ENCODE measurements at places on chromosomes 11 and 22.

DNA sequence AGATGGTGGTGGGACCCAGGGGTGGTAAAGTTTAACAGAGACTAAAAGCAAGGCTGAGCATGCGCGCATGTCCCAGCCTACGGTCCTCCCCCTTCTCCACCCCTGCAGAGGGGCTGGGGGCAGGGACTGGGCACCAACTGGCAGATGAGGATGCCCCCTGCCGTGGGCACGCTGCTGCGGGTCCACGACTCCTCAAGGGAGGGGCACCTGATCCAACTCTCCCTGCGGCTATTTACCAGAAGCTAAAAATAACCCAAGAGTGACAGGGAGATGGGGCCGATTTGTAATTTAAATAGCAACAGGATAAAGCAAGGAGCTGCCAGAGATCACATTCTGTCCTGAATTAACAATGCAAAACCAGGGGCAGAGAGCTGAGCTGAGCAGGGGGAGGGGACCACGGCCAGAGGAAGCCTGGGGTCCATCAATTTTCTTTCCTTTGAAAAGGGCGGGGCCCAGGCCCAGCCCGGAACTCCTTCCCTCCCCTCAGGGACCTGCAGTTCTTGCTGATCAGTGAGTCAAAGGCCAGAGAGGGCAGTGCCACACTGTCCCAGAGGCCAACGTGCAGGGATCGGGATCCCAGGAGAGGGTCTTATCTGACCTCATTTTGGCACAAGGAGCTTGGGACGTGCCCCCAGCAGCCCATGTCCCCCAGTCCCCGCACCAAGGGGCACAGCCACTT, 8.1 kb upstream of the DGKZ start:
- no peak for DNase-seq

DNA sequence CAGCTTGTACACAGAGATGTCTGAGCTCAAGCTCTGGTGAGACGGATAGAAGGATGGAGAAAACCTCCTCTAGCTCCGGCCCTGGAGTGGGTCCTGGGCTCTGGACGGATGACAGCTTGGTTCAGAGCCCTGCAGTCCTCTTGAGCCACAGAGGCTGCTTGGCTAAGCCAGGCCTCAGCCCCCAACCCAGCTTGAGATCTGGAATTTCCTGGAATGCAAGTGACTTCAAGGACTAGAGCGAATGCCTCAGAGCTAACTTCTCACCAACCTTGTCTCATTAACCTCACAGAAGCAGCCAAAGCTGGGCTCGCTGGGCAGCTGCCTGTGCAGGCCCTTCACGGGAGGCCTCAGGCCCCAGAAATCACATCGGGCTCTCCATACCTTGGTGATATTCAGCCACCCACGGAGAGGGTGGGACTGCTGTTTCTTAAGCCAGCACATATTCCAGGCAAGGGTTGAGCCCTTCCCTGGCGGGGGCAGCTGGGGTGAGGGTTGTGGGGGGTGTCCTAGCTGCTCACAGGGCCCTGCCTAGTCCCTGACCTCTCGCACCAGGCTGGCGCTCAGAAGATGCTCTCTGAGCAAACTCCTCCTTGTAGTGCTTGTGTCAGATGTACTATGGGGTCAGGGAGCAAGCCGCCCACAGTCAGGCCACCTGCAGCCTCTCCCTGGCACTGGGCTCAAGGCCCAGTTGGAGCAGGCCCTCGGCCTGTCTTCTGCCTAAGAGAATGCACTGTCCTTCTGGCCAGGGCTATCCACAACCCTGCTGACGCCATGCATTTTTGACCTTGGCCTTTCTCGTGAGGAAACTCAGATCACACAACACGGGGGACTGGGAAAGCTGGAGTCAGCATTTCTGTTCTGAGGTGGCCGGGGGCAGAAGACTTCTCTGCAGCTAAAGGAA, 73.6 kb upstream of the TTLL12 start:
- no peak for DNase-seq

DNA sequence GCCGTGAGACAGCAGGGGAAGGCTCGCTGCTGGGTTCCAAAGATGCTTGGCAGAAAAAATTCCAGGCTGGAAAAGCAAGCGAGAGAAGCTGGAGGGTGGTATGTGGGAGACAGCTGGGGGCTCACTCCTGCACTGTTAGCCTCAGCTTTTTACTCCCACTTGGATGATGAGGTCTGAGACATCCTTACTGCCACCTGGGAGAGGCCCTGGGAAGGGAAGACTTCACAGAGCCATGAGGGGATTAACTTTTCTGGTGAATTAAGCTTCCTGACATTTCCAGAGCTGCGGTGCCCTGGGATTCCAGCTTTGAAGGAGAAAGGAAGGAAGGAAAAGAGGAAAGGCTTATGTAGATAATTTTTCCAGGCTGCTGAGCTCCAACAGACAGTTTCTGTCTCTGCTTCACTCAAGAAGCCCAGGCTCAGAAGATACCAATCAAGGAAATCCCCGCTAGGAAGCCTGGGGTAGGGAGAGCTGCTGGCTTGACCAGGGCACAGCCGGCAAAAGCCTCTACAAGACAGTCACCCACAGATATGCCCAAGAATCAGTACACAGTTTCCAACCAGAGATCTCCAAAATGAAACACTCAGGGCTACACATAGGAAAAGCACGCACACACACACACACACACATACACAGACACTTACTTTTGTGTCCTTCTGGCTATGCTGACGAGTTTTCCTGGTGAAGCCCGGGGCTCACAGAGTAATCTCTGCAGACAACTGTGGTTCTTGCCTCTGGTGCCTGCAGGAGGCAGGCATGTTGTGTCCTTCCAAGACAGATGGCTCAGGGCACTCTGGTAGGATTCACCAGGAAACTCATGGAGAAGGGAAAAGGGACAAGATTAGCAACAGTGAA, 907 bp downstream of the MCHR1 start:
- no peak for DNase-seq

DNA sequence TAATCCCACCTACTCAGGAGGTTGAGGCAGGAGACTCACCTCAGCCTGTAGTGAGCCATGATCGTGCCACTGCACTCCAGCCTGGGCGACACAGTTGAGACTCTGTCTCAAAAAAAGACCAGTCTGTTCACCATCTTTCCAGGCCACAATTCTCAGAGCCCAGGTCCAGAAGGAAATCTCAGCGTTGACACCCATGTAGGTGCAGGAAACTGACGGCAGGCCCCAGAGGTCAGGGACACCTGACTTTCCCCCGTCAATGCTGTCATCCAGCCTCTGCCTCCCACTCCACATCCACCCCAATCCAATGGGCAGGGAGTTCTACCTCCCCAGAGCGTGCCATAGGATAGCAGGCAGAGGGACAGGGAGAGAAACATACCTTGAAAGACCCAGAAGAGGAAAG, 5.9 kb upstream of the GRK2 start:
- no peak for DNase-seq

GRCh38 chr22:20442485-20443284, 5.1 kb upstream of the SCARF2 start:
- no peak for DNase-seq

DNA sequence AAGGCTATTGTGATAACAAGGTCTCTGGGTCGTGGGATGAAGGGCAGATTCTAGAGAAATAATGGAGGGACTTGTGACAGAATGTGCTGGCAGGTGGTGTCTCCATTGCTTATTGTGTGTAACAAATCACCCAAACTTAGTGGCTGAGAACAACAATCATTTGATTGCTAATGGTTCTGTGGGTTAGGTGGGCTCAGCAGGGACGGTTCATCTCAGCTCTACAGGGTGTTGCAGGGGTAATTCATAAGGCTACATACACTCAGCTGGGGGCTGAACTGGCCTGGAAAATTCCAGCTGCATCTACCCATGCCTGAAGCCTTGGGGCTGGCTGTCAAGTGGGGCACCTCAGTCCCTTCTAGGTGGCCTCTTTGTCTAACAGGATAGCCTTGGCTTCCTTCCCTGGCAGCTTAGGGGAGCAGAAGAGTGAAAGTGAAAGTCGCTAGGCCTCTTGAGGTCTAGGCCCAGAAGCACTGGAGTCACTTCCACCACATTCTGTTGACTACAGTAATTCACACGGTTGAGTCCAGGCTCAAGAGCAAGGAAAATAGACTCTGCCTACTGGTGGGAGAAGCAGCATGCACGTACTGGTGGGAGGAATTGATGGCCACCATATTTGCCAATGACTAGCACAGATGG, 308.9 kb downstream of the MN1 start:
- DNase-seq = no peak

DNA sequence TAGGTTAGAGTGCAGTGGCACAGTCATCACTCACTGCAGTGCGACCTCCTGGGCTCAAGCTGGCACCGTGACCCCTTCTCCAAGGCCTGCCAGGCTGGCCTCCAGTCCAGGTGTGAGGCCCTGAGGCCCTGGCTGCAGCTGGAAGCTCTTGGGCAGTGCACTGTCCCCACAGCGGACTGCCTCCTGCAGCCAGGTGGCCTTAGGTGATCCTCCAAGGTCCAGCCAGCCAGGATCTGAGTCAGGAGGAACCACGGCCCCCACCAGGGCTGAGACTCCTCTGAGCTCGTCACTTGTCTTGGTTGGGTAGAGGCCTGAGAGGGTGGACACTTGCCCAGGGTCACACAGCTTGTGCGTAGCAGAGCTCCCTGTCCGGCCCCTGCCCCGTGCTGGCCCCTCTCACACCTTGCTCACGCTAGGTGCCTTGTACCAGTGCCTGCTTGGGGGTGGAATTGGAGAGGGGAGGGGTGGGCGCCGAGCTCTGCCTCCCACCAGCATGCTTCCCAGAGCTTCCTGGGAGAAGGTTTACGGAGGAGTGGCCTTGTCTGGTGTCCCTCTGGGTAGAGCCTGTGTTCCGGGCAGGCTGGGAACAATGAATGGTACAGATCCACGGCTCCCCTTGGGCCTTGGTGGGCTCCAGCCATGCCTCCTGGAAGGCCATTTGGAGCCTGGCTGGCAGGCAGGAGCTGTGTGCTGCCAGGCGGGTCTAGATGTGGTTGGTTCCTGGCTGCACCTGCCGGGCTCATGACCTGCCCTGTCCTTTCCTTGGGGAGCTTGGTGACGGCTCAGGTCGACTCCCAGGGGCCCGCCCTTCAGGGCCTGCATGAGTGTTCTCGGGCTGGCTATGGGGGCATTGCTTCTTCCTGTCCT, 20.6 kb downstream of the KCNQ1 start:
- no peak for DNase-seq

DNA sequence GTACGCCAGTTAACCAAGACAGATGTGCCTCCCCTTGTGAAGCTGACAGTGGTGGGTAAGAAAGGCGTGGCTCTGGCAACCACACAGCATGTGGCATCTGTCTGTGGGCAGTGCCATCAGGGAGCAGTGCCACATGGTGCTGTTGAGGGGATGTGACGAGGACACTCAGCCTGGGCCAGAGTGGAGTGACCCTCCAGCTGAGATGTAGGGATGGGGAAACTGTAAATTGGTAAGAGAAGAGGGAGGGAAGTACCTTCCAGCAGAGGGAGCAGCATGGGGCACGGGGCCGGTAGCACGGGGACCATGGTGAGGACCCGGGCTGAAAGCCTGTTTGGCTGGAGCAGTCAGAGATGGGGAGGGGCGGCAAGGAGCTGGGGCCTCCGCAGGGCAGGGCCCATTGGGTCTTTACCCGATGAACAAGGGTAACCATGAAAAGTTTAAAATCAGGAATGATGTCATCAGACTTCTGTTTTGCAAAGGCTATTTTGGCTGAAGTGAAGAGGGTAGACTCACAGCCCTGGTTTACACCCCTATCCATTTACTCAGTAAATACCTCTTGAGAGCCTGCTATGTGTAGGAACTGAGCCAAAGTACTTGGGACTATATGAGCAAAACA, 10.4 kb downstream of the TMPRSS6 start:
- DNase-seq = no peak

DNA sequence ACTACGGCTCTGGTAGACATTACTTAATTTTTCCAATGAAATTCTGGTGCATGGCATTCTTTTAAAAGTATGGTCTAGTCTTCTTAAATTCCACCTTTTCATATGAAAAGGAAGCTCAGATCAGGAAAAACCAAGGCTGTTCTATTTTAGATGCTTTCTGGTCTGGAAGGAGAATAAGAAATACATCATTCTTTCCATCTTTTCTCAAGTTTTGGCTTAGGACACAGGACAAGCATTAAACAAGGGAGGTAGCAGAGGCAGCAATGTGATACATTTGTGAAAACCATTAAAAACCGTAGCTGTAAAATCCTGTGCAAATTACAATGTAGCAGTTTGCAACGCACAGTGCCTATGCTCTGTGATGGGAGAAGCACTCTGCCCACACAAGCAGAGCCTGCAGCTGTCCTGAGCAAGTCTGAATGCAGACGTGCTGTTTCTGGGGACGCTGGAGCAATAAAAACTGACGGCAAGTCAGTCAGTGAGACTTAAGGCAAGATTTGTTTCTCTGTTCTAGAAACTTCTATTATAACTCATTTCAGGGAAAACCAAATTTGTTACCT, 23.7 kb downstream of the NAP1L4 start:
- no peak for DNase-seq

DNA sequence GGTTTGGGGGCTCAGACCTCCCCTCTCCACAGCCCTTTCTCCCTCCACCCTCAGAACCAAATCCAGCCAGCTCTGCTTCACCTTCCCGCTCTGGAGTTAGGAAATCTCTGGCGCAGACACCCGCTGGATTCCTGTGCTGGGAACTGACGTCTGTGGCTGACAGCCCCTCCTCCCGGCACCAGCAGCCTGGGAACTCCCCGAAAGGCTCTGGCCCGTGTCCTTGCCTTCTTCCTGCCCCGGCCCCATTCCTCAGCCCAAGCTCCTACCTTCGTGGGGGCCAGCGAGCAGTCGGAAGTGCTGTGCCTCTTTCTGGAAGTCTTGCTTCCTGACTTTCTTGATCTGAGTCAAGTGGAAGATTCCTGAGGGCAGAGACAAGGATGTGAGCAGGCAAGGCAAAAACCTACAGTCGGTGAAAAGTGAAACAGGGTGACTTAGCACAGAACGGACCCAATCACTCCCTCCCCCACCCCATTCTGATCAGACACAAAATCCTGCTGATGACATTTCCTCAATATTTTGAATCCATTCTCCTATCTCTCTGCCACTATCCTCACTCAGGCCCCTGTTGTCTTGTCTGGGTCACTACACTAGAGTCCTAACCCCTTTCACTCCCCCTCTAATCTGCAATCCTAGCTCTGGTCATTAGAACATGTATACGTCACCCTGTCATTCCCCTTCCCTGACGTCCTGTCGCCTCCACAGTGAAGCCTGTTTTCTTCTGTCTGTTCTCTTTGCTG, 34.1 kb downstream of the CHRDL2 start:
- DNase-seq = no peak

- DNase-seq = no peak
Observed at GRCh38 chr22:19042285-19043120, 79.7 kb downstream of the DGCR2 start.

DNA sequence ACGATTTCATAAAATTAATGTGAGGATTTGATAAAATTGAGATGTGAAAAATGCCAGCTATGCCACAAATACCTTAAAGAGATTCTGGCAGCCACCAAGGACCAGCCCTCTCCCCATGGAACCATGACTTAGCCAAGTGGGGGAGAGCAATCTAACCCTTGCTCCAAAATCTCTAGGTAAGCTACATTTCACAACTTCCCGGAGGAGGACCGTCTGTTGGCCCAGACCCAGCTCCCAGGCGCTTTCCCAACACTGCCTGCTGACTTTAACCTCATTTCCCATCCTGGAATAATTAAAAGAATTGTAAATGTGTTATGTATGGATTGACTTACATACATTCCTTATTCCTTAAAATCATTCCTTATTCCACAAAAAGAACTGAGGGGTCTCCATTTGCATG, 47.5 kb upstream of the TENM4 start:
- DNase-seq = no peak
